Astrocyte of the spinal cord (primary cell): ENCODE measurements at places on chromosomes 13 and 19.
A peak's percentile ranks its signal among the peaks of the same experiment; 100 is the strongest.

GRCh38 chr19:45954156-45954555, 19.5 kb downstream of the NOVA2 start:
- DNase-seq: peak; percentile 19

DNA sequence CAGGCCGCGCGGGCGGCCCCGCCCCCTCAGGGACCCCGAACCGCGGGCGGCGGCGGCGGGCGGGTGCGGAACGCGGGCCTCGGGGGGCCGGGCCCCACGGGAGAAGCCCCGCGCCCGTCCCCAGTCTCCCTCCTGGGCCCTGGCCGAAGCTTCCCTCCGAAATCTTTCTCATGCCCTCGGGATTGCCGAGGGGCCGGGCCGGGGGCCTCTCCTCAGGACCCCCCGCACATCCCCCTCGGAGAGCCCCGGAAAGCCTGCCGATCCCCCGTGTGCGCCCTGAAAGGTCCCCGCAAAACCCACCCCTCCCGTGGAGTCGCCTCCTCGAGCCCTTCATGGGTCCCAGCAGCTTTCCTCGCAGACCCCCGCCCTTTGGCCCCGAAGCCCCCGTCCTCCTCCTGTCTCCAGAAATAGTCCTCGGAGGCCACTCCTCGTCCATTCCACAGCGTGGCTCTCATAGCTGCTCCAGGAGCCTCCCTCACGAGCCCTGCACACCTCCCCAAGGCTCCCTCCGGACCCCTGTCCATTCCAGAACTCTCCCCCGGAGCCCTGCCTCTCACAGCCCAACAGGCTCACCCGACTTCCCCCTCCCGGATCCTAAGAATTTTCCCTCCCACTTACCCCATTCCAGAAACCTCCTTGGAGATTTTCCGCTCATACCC, 555 bp downstream of the SAMD4B start:
- DNase-seq: no peak

GRCh38 chr13:113951246-113951999, 22.5 kb downstream of the C13orf46 start:
- peak; percentile 50 for DNase-seq

DNA sequence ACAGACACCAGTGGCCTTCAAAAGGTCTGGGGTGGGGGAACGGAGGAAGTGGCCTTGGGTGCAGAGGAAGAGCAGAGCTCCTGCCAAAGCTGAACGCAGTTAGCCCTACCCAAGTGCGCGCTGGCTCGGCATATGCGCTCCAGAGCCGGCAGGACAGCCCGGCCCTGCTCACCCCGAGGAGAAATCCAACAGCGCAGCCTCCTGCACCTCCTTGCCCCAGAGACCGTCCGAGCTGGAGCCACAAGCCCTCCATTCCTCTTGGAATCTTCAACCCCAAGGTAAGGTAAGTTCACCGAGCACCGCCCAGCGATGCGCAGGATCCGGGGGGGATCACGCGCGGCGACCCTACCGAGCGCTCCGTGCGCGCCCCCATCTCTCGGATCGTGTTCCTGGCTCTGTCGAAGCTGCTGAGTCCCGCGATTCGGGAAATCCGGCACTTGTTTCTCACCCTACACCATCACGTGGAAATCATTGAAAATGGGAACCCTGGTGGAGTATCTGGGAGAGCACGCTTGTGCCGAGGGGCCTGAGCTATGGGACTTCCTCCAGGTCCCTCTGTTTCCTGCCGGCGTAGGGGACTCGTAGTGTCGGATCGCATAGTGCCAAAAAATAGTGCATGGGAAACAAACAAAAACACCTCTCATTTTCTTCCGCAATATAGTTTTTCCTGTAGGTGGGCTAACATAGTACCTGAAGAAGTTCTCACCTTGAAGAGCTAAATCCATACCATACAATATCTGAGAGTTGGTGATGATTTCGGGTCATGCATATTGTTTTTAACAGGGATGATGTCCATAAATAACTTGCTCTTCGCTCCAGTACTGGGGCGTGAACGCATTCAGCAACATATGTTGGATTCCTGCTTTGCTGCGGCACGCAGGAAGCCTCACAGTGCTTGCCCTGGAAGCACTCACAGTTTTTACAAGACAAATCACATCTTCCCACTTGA, 9.3 kb downstream of the PDX1 start:
- no peak for DNase-seq

DNA sequence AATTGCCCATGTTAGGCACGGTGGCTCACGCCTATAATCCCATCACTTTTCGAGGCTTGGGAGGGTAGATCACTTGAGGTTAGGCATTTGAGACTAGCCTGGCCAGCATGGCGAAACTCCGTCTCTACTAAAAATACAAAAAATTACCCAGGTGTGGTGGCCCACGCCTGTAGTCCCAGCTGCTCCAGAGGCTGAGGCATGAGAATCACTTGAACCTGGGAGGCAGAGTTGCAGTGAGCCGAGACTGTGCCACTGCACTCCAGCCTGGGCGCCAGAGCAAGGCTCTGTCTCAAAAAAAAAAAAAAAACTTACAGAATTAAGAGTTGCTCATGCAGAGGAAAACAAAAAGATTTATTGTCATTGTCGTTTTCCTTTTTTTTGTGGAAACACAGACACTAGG, 3.4 kb upstream of the PSMC4 start:
- no peak for DNase-seq

- DNase-seq: no peak
Observed at GRCh38 chr13:97130190-97130589, 91.9 kb upstream of the MBNL2 start.

- DNase-seq: no peak
Observed at GRCh38 chr19:54281007-54281728, at the start of gene LILRB2. LILRB2 (minus strand) TSS chr19:54281110; CDS start chr19:54280496, 614 bp downstream.

- DNase-seq: no peak
Observed at GRCh38 chr13:106701771-106702341, 133.9 kb upstream of the ARGLU1 start.

GRCh38 chr19:37572203-37572602, 22.4 kb downstream of the ZNF571 start:
- DNase-seq: no peak

DNA sequence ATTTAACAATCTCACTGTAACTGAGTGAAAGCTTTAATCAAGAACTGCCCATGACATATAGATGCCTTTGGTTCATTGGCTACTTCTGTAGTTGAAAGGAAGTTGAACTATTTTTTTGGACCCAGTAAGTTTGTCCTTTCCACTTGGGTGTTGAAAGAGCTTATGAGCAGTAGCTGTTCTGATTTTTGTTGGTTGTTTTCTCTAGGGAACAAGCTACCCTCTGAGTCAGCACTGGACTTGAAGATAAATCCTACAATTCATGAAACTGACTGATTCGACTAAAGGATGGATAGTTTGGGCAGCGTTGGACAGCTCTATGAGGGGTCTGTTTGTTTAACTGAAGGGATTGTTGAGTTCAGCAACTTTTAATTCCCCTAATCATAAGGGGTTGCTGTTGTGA, 101.0 kb downstream of the PAN3 start:
- DNase-seq: peak; percentile 41

- DNase-seq: peak; percentile 93
Observed at GRCh38 chr19:48445256-48445605, 552 bp upstream of the GRWD1 start.
